ENCODE measurements at places on chromosomes 6 and 20.

- no peak for DNase-seq
Measured at GRCh38 chr20:22723659-22724058, 139.3 kb upstream of the FOXA2 start.

DNA sequence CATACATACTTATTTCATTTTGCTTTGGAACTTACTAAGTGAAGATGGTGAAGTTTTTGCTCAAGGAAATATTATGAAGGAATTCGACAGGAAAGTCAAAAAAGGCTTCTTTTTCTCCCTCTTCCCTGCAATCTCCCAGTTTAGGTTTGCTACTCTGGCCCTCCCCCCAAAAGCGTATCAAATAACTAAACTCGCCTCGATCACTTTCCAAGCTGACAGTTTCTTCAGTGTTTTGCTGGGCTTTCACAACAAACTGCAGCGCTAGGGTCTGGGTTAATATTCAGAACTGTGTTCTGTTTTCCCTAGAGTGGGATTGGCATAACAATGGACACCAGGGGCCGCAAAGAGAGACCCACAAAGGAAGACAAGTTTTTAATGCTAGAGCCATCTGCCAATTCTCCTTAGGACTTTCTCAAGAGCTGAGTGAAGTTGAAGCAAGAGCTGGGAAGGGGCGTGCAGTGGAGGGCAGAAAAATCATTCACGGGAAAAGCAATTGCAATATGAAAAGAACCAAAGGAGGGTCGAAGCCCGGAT lies 57.8 kb downstream of the ATP9A start:
- DNase-seq: no peak

GRCh38 chr6:87183687-87184086 lies 28.3 kb downstream of the ZNF292 start:
- no peak for DNase-seq

GRCh38 chr6:158009114-158009891 lies 27.6 kb downstream of the SYNJ2 start:
- no peak for DNase-seq

DNA sequence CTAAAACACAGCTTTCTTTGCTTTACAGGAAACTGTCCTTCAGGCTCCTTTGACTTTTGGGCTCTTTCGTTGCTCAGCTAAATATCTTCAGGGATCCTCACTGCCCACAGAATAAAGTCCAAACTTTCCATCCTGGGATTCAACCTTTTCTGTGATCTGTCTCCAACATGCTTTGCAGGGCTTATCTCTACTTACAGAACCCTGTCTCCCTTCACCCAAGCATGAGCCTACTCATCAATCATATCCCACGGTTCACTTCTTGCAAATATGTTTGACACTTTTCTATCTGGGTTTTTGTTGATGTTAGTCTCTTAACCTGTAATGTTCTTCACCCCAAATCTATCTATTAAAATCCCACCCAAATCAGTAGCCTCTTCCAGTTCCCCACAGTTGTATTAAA lies 327.3 kb upstream of the RNF24 start:
- DNase-seq: no peak

DNA sequence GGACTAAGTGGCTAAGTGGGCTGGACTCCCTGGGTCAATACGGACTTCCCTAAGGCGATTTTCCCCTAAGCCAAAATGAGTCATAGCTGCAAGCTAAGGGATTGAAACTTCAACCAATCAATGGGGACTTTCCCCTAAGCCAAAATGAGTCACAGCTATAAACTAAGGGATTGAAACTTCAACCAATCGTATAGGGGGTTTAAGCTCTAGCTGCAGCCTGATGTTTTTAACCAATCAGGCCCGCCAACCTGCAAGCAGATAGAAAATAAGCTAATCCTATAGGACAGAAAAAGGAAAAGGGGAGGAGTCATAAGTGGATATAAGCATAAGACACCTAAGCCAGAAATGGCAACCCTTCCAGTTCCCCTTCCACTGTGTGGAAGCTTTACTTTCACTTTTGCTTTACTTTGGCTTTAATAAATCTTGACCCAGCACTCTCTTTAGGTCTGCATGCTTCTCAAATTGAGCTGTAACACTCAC lies 655.0 kb upstream of the HS3ST5 start:
- no peak for DNase-seq

DNA sequence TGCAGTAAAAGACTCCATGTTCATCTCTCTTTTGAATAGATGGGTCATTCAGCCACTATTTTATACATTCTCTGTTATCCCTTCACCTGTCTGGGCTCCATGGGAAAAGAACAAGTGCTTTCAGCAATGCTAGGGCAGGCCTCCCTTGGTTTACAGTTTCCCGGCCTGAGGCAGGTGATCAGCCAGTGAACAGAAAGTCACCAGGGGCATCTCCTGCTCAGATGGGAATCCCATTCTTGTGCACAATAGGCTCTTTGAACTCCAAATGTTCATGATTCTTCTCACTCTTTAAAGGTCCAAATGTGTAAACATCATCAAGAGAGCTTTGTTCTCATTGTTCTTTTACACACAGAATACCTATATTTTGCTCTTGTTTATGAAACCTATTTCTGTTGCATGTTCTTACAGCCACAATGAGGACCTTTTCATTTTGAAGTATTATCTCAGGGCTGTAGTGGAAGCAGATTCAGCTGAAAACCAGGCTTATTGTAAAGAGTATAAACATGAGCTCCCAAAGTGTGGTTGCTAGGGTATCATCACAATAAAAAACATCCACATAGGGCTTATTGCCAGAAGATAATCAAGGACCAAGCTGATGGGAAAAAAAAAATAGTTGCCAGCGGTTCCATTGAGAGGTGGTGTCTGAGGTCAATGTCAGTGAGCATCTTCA lies 267.1 kb upstream of the SGK1 start:
- DNase-seq: no peak

- DNase-seq: no peak
Measured at GRCh38 chr6:98847779-98848538, 13.6 kb downstream of the POU3F2 start.

GRCh38 chr6:54719131-54719530 lies 127.4 kb upstream of the FAM83B start:
- DNase-seq: no peak

GRCh38 chr6:113870917-113871316 lies 13.8 kb downstream of the MARCKS start:
- DNase-seq: no peak

- no peak for DNase-seq
Measured at GRCh38 chr6:14871221-14871620, 374.6 kb upstream of the JARID2 start.

DNA sequence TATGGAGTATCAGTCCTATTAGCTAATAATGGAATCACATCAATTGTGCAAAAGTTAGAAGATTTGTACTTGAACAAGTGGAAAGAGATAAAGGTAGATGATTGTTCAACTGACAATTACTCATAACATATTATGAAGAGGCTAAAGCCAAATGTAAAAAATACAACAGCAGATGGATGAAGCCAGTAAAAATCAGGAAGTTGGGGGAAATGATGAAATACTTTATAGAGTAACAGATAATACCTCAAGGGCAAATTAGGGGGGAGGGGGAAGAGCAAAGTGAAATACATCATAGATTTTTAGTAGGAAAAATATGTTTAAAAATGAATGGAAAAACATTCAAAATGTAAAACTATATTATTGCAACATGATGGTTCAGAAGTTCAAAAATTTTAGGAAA lies 114.0 kb downstream of the PDSS2 start:
- DNase-seq: no peak

GRCh38 chr6:169710009-169710408 lies 8.1 kb downstream of the C6orf120 start:
- DNase-seq: no peak

DNA sequence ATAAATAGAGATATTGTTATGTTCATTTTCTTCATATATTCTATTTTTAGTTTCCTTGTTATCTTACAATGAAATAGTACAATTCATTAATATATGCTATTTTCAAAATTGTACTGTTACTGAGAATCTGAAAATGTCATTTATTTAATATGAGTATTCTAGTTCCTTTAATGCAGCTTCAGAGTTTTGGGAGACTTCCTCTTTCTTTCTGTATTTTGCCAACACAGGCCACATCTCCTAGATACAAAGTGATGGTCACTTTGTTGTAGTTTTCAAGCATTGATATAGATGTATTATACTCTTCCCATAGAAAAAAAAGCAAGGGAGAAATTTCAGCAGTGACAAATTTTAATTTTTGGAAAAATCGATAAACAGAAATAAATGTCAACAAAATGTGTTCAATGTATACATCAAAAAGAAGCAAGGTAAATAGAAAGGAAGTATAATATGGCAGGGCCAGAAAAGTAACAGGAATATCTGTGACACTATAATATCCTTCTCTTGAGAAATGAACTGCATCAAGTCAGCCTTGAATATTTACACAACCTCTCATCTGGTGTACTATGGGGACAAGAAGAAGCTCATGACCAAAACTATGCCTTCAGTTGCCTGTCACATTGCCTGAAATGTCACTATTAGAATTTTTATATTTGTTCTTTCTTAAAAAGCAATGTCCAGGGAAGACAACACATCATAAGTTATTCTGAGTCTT lies 396.0 kb downstream of the TBC1D32 start:
- DNase-seq: no peak

- no peak for DNase-seq
Measured at GRCh38 chr6:43376551-43376981, 7.1 kb upstream of the ZNF318 start.

GRCh38 chr6:113347436-113347835 lies 509.7 kb upstream of the MARCKS start:
- no peak for DNase-seq

DNA sequence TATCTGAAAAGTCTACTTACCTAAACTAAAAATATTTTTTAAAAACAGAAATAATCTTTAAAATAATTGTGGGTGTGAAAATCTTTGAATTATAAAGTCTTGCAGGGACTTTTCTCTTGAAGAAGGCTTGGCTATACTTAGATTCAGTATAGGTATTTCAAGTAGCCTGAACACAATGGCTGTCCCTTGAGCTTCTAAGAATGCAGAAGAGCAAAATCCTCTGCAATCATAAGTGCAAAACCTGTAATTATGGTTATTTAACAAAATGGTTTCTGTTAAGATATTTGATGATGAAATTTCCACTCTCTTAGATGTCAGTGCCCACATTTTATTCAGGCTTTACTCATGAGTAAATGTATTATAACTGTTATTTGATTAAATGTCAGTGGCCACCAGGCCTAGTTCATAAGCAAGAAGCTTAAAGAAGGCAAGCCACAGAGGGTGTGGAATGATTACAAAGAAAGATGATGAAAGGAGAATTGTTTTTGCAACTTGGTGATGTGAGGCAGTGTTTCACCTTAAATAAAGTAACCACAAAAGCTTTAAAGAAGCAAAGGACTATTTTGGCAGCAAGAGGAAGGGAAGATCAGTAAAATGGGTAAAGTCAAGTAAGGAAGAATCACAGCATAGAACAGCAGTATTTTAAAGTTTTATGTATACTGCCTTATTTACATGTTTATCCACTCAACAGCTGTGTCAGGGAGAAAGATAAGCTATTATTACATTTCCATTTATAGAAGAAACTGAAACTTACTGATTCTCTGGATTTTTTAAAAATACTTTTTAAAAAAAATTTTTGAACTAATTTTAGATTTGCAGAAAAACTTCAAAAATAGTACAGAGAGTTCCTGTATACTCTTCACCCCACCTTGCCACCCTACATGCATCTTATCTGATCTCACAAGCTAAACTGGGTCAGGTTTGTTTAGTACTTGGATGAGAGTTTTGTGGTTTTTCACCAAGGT lies 351.2 kb upstream of the RUNX2 start:
- DNase-seq: no peak

- no peak for DNase-seq
Measured at GRCh38 chr6:168403370-168404005, 37.5 kb upstream of the SMOC2 start.

GRCh38 chr20:24060851-24061590 lies 72.4 kb upstream of the GGTLC1 start:
- no peak for DNase-seq

DNA sequence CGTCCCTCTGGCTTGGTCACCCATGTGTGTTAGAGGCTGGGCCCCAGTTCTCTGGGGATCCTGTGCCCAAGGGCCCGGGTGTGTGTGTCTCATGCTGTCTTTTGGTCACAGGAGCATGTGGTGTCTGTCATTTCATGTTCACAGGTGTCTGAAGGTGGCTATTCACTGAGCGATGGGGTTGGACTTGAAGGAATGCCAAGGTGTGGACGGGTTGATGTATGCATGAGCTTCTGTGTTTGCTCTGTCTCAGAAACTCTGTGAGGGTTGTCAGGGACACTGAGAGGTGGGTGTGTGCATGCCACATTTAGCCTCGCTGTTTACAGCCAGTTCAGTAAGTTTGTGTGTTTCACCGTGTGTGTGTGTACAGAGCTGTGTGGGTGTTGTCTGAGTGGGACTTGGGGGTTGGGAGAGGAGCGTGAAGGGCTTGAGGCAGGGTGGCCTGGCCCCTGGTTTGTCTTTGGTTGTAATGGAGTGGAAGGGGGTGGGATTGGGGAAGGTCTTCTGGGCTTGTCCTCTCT lies 1.2 kb downstream of the DDR1 start:
- DNase-seq: no peak

DNA sequence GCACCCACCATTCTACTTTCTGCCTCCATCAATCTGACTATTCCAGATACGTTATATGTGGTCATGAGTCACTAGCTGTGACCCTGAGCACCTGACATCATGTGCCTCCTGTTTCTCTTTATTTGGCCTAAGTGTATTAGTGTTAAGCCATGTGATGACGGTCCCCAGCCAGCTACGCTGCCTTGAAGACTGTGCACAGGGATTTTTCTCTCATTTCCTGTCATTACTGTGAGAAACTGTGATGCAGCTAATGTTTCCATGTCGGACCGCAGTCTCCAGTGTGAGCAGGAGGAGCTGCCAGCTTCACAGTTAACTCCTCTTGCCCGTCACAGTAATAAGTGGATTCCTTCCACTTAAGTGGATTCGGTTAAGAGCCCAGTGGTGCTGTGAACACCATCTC lies 9.9 kb upstream of the SPATS1 start:
- DNase-seq: no peak

DNA sequence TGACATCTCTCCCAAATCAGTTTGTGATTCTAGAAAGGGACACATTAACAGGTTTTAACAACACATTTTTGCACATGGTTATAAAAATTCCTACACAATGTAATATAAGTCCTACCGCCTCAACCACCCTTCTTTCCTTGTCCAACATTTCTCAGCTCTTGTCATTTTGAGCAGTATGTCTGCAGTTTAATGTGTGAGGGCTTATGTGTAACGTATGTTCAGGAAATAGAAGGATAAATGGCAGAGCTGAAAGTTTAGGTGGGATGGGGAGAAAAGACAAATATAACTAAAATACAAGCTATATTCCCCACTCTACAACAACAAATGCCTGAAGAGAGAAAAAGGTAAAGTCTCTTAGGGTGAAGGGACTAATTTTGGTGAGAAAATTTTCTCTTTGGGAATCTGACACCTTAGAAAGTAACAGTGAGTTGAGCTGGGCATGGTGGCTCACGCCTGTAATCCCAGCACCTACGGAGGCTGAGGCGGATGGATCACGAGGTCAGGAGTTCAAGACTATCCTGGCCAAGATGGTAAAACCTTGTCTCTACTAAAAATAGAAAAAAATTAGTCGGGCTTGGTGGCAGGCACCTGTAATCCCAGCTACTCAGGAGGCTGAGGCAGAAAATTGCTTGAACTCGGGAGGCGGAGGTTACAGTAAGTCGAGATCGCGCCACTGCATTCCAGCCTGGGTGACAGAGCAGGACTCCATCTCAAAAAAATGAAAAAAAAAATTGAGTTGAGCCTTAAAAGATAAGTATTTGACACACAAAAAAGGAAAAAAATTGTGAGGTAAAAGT lies 5.1 kb downstream of the PNRC1 start:
- no peak for DNase-seq

GRCh38 chr6:10269814-10270472 lies 144.9 kb downstream of the TFAP2A start:
- no peak for DNase-seq

GRCh38 chr6:46039646-46040045 lies 24.0 kb upstream of the CLIC5 start:
- DNase-seq: no peak

GRCh38 chr6:37696220-37696840 lies 1.4 kb downstream of the MDGA1 start:
- DNase-seq: no peak
